Stimulated activated CD8-positive, alpha-beta memory T cell treated with anti-CD3 and anti-CD28 coated beads, Interleukin-4, amount 100 ng/mL, for 1 hour (primary cell): ENCODE measurements at places on chromosomes 2 and 18.

DNA sequence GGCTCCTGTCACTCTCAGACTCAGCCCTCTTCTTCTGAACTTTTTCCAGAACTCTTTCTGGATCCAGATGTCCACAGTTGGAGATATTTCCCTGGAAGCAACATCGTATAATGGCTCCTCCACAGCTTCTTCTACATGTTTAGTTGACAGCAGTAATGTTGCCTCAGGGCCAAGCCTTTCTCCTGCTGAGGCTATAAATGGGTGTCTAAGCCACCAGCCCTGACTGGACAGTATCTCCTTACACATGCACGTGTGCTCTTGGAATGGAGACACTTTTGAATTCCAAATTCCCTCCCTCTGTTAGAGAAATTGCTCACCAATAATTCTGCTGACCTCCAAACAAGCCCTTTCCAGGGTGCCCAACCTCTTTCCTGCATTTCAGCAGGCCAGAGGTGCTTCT, 156.2 kb upstream of the PIK3C3 start:
- no peak for DNase-seq

GRCh38 chr2:19802086-19802841, 99.5 kb downstream of the TTC32 start:
- no peak for DNase-seq

DNA sequence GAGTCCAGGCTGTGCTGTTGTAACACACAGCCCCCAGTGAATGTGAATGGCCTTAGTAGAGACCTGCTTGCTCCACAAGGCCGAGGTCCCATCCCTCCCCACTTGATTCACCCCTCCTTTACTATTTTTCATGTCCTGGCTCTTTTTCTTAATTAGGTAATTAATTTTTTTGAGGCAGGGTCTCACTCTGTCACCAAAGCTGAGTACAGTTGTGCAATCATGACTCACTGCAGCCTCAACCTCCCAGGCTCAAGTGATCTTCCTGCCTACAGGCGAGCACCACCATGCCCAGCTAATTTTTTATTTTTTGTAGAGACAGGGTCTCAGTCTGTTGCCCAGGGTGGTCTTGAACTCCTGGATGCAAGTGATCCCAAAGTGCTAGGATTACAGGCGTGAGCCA, 19.3 kb downstream of the FBLN7 start:
- no peak for DNase-seq

GRCh38 chr2:221077251-221077650, 494.9 kb downstream of the EPHA4 start:
- DNase-seq: no peak

DNA sequence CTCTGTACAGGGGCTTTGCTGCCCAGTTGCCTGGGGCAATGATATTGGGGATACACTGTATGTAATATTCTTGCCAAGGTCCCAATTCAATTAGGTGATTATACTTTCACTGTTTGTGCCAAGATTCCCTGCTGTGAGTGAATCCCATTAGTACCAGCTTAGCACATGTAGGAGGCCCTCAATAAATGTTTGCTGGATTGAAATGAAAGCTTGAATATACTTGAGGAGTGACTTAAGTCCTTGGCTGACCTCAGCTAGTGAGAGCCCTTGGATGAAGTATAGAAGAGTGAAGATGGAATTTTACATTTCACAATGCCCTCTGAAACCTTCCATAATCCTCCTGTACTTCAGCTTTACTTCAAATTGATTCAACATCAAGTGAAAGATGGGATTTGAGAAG, 102.9 kb downstream of the GATA6 start:
- no peak for DNase-seq

DNA sequence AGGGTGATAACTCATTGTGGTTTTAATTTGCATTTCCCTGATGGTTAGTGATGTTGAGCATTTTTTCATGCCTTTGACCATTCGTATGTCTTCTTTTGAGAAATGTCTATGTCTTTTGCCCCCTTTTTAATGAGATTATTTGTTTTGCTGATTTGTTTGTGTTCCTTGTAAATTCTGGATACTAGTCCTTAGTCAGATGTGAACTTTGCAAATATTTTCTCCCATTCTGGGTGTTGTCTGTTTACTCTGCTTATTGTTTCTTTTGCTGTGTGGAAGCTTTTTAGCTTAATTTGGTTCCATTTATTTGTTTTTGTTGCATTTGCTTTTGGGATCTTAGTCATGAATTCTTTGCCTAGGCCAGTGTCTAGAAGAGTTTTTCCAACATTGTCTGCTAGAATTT, 192.0 kb downstream of the PARD3B start:
- DNase-seq: no peak

DNA sequence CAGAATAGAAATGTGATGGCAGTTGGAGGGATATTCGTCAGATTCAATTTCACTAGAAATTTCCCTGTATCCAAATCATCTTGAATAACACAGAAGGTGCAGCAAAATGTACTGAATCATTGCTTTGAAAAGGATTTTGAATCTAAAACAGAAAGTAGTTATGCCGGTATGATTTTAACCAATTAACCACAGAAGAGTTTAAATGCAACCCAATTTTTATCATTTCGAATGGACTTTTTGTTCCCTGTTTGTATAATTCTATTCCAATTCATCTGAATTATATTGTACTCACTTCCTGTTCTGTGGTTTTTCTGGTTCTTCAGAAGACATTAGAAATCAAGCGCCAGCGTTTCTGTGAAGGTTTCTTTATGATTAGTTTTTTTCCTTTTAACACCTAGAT, 190.4 kb downstream of the MYO3B start:
- DNase-seq: no peak
